ENCODE measurements at places on chromosomes 1 and 21.

- no peak for DNase-seq
These were observed 76.4 kb upstream of the IFFO2 start for GRCh38 chr1:19032701-19033514.

- no peak for DNase-seq
These were observed 48.3 kb upstream of the LAMC2 start for GRCh38 chr1:183137782-183138181.

- DNase-seq, result no peak
These were observed 102.1 kb upstream of the ZBTB40 start for GRCh38 chr1:22349362-22350043.

DNA sequence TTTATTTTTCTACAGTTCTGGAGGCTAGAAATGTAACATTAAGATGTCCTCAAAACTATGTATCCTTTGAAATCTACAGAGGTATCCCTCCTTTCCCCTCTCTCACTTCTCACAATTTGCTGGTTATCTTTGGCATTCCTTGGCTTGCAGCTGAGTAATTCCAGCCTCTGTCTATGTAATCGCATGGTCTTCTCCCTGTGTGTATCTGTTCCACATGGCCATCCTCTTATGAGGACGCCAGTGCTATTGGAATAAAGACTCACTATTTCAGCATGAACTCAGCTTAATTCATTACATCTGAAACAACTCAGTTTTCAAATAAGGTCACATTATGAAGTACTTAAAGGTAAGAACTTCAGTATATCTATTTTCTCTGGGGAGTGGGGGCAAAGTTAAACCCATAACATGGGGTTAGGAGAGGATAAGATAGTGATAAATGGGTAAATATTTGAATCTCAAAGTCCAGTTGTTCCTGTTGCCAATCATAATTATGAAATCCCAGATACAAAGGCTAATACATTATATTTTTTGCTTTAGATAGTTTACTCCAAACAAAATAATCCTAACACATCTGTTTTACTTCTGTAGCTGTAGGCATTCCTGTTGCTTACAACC lies 1290.8 kb downstream of the NCAM2 start:
- no peak for DNase-seq

GRCh38 chr1:47764461-47765046 lies 232.6 kb downstream of the TRABD2B start:
- no peak for DNase-seq

DNA sequence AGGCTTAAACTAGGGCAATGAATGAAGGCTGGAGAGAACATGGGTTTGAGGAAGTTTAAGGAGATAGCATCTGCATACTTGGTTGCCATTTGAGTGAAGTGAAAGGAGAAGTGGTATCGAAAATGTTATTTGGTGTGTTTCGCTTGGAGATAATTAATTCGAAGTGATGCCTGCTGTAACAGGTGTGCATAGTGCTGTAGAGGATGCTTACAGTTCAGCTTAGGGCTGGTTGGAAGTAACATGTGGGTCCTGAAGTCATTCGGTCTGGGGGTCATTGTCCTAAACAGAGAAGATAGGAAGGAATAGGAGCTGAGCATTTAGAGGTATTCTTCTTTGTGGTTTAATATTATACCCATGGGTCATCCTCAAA lies 301 bp upstream of the NUDT17 start:
- no peak for DNase-seq

DNA sequence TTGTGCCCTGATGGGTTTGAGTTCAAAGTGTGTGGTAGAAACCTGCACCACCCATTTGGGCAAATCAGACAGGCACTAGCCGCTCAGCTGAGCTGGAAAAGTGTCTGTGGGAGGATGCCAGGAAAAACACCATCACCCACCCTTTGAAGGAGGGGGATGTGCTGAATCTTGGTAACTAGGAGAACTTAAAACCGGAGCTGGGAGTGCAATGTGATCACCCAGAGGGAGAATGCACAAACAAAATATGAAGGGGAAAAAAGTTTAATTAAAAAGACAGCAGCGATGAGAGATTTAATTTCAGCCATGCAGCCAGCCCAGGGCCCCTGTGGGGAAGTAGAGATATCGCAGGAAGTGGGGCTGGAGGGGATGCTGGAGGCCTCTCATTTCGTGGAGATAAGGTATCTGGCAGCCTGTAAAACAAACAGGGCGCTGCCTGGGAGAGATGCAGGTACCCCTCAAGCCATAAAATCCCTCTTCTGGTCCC lies 86.8 kb upstream of the BCAR3 start:
- no peak for DNase-seq

GRCh38 chr1:109181807-109182163 lies 31.9 kb upstream of the SARS1 start:
- no peak for DNase-seq

DNA sequence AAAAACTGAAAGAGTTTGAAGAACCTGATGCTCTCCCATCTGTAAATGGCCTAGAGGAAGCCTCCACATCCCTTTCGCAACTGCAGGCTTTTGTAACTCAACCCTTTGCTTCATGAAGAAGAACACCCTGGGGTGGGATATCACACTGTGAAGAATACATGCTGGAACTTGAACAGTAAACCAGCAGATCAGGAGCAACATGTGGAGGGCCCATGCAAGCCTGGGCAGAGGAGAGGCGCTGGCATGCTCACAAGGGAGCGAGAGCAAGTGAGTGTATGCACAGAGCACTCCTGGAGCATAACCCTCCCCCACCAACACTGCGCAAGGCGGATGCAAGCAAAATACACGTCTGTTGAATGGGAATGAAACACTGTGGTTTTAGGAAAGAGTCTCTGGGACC lies 24.6 kb upstream of the SPAG17 start:
- no peak for DNase-seq

DNA sequence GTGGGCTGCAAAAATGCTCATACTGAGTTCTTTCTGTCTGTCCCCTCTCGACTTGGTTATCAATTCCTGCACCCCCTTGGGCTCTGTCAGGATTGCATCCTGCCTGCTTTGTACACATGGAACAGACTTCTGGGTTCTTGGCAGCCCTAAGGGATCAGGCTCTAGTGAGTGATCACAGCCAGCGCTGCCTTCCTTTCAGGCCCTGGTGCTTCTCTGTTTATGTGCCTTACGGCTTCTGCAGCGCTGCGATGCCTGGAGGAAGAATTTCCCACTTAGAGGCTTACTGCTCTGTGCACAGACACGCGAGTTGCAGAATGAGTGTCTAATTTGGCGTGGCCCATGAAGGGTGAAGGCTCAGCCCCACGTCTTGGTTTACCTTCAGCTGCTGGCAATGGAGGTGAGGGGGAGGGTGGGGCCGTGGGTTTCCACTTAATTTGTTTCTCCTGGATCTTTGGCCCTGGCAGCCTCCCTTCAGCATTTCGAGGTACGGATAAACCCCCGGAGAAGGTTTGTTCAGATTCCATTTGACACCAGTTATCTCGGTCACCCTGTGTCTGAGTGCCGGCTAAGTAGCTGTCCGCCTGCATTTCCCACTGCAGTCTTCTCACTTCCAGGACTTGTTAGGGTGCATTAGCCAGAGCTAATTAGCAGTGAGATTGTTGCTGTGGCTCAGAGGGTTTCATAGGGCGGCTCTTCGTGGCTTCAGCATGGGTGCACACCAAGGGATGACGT lies 227.3 kb downstream of the DYRK1A start:
- no peak for DNase-seq

GRCh38 chr1:116826818-116827606 lies 72.8 kb downstream of the CD2 start:
- no peak for DNase-seq

GRCh38 chr1:186655876-186656275 lies 24.3 kb downstream of the PTGS2 start:
- DNase-seq, result no peak

DNA sequence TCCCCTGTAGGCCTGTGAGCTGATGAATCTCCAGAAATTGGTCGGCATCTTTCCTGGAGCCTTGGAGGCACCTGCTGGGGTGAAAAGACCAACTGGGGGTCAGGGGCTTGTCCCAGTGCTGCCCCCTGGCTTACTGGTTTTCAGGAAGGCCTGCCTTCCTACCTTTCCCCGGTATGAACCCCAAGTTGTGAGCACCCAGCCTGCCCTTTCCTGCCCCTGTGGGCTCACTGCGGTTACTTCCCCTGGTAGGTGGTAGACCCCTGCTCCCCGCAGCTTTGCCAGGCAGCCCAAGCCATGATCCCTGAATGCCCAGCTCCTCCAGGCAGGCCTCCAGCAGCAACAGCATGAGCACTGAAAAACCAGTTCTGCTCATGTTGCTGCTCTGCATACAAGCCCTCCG lies 10.2 kb downstream of the DMRTB1 start:
- DNase-seq, result no peak

GRCh38 chr1:3771108-3772026 lies 1.2 kb upstream of the SMIM1 start:
- DNase-seq, result no peak

- no peak for DNase-seq
These were observed 3.6 kb downstream of the PAX7 start for GRCh38 chr1:18634276-18634675.

DNA sequence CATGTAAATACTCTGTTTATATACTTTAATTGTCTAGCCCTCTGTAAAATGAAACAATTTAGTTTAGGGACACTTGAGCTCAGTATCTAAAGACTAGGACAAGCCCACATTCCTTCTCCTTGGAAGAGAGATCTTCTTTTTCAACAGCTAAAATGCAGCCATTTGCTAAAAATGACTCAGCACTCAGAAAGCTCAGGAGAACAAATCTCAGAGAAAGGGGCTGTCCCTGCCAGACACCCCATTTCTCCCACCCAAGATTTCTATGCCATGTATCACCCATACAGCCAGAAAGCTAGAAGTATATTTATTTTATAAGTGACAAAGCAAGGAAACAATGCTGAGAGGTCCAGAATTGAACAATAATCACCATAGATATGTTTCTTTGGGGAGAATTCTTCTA lies 23.2 kb upstream of the PRDX6 start:
- DNase-seq, result no peak

GRCh38 chr1:36853638-36854037 lies 180.7 kb downstream of the GRIK3 start:
- no peak for DNase-seq

Measured in esophagus squamous epithelium (tissue), 5 donors.